ENCODE measurements at places on chromosomes 16 and 17.

DNA sequence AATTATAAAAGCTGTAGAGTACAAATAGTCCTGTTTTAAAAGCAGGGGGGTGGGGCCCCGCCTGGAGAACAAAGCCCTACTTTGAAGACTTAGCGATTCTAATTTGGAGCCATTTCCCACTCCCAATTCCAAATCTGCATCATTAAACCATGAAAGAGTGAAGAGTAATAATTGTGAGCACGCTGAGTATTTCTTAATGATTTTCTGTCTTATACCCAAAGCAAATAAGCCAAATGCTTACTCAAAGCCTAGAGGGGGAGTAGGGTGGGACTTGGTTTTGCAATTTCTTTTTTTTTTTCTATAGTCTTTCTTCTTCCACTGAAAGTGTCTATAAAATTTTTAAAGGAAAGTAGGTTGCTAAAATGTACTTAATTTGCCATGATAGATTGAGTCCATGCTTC lies 470.1 kb downstream of the TOX3 start:
- DNase-seq: no peak

- no peak for DNase-seq
These were observed 7.4 kb downstream of the MAP3K3 start for GRCh38 chr17:63629627-63630026.

DNA sequence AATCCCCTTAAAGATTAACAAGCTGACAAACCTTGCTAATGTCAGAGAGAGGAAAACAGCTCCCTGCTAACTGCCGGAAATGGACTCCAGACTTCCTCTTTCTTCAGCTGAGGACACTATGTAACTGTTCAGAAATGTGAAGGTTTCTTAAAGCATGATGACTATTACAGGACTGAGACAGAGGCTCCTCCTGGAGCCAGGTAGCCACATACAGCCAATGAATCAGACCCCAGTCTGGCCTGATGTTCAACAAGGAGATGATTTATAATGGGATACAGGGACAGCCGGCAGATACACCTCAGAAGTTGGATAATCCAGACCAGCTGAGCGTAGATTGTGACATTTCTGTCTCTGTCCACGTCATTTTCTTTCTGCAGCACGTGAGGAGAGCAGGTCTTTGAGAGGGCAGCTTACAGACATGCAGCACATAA lies 216.2 kb downstream of the HS3ST3A1 start:
- peak; percentile 43 for DNase-seq

- no peak for DNase-seq
These were observed 45.4 kb downstream of the BRCA1 start for GRCh38 chr17:43079641-43080302.

- DNase-seq: no peak
These were observed 50.2 kb upstream of the TMEM97 start for GRCh38 chr17:28268610-28269313.

DNA sequence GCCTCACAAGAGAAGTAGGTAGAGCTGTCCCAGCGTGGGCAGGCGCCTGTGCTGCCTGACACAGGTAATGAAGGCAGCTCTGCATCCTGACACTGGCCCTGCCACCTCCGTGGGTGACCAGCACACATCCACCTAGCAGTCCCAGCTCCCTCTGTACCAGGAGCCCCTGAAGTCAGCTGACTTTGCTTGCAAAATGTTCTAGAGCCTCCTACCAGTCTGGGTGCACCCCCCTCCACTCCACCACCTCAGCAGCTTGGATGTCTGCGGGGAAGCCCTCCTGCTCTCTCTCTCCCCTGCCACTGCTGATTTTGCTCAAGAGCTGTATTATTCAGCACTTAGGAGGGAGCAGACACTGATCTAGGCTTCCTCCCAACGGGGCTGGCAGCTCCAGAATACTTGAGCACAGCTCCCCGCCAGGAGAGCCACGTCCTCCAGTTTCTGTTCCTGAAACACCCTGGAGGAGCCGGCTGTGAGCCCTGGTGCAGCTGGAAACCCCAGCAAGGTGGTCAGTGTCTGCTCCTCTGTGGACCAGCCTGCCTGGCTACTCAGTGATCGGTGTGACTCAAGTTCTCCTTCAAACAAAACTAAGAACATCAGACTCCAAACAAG lies 1.0 kb downstream of the RNF166 start:
- DNase-seq: peak; percentile 82

DNA sequence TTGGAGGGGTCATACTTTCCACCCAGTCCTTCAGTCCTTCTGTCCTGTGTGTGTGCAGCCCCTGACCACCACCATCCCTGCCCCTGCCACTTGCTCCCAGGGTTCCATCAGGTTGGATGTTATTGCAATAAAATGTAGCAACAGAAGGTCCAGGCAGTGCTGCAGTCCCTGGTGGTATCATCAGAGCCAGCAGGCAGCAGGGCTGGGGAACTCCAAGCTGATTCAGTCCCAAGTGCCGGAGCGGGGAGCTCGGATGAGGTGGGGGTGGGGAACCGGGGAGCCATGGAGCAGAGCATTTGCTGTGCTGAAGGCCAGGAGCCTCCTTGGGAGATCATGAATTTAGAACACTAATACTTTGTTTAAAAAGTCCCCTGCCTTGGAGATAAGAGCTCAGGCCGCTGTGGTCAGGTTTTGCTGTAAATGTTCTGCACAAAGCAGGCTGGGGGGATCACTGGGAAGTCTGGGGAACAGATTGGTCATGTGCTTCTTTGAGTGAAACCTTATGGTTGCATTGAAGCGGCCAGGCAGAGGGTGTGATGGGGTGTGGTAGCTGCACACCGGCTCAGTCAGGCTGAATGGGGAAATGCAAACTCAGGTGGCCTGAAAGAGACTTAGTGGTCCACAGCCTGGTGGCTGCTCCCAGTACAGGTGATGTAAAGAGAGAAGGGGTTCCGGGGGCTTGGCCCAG lies 225.9 kb downstream of the SEC14L1 start:
- DNase-seq: no peak

DNA sequence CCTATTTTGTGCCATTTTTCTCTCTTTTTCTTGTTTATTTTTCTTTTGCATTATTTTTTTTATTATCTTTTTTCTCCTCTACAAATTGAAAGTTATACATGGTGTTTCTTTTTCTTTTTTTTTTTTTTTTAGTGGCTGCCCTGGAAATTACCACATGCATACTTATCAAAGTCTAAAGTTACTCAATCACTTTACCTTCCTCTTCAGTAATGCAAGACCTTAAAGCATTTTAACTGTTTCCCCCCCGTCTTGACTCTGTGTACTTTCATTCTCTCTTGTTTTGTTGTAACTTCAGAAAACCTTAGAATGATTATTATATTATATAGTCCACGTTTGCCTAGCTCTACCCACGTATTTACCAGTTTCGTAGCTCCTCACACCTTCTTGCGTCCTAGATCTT lies 33.3 kb upstream of the SMPD3 start:
- DNase-seq: no peak

- peak; percentile 39 for DNase-seq
These were observed 8.1 kb upstream of the KREMEN2 start for GRCh38 chr16:2955779-2956578.

GRCh38 chr17:40857535-40857934 lies 9.5 kb downstream of the KRT12 start:
- no peak for DNase-seq

DNA sequence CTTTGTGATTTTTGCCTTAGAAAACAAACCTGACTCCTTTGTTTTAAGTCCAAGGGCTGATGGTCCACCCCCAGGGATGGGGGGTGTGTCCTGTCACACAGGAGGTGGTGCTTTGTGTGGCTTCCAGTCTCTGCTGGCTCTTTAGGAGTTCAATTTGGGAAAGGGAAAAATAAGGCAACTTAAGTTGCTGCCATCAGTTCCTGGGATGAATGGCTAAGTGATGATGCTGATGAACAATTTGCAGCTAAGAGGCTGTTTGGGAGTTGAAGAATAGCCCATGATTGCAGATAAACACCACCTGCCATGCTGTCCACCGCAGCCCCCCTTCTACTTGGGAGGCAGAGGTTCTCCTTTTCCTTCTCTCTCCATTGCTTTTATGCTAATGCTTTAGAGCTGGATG lies 40.2 kb downstream of the ARL4D start:
- DNase-seq: no peak

DNA sequence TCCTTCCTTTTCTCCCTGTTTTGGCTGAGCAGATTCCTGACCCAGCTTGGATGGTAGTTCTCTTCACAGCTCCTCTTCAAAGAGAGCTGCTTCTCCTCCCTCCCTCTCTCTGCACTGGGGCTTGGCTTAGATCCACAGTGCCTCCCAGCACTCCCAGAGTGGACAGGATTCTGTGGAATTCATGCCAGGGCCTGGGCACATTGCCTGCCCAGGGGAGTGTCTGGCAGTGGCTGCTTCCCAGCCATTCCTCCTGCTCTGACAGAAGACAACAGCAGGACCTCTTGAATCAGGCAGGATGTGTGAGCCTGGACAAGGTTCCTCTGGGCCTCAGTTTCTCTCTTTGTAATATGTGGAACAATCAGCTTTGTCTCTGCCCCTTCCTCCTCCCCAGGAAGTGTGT lies 4.5 kb upstream of the MMP28 start:
- no peak for DNase-seq

DNA sequence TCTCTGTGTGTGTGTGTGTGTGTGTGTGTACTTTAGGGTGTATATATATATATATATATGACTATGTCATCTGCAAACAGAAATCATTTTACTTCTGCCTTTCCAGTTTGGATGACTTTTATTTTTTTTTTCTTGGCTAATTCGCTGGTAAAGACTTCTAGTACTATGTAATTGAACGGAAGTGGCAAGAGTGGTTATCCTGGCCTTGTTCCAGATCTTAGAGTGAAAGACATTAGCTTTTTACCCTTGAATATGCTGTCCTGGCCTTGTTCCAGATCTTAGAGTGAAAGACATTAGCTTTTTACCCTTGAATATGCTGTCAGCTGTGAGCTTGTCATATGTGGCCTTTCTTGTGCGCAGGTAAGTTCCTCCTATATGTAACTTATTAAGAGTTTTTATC lies 72.7 kb upstream of the MYOCD start:
- DNase-seq: no peak

GRCh38 chr17:77379832-77380231 lies 239.1 kb downstream of the SEC14L1 start:
- no peak for DNase-seq

- no peak for DNase-seq
These were observed 745 bp downstream of the PYY start for GRCh38 chr17:43952724-43953666.

DNA sequence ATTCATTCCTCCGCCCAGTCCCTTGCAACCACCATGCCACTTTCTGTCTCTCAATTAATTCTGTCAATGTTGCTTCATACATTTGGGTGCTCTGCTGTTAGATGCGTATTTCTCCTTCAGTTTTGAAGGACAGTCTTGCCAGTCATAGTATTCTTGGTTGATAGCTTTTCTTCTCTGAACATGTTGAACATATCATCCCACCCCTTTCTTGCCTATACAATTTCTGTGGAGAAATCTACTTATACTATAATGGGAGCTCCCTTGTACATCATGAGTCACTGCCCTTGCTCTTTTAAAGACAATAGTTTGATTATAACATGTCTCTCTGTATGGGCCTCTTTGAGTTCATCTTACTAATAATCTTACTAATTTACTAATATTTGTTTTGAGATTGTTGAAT lies 34.1 kb downstream of the RNF112 start:
- DNase-seq: no peak

DNA sequence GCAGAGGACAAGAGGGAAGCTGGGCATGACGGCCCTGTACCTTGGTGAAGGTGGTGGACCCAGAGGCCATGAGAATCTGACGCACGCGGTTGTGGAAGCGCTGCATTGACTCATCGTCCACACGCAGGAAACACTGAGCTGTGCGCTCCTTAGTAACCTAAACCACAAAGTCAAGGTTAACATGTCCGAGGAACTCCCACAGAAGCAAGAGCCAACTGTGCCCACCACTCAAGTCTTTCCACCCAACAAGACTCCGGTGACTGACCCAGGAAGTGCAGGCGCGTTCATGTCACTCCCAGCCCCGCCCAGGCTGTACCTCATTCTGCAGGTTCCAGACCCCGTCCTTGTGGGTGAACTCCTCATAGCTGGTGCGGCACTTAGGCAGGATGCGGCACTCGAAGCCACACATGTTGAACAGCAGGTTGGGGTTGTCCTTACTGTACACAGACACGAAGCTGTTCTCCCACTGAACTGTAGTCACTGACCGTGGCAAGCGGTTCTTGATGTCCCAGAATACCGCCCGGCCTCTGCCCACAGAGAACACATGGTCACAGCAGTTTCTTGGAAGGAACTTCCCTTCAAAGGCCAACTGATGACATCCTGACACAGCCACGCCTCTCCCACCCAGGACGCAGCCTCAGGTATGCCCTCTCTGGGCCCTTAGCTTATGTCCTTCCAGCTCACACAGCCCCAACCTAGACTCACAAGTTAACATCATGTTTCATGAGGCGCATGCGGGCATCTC lies 11.5 kb downstream of the PRPF8 start:
- peak; percentile 41 for DNase-seq

GRCh38 chr17:6305613-6306360 lies 129.1 kb downstream of the AIPL1 start:
- no peak for DNase-seq

DNA sequence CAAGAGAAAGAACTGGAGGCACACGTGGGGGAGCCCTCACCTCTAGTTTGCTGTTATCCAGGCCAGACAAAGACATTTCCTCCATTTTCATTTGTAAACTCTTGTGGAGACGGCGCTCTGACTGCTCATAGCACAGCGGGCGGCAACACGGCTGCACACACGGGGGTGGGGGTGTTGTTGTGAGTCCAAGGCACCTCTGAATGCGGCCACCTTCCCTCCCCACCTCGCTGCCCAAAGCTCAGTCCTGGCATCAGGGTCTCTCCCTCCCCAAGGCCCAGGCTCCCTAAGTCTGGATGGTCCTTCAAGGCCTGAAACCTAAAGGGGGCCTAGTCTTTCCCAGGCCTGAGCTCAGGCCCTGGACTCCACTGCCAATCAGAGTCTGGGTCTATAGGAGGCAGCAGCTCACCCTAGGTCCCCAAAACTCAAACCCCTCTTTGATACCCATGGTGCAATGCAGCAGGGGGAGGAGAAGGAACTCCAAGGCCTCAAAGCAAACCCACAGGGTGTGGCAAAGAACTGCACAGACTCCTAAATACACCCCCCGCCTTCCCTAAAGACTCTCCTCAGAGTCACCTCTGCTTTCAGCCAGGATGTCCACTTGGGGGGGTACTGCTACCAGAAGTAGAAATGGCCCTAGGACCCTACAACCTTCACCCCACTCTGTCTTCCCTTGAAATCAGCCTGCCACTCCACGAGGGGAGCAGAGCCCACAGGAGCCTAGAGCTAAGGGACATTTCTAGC lies 1.5 kb downstream of the ATXN7L3 start:
- peak; percentile 75 for DNase-seq

GRCh38 chr17:50117202-50118051 lies 12.5 kb downstream of the SAMD14 start:
- DNase-seq: peak; percentile 42

GRCh38 chr17:58918884-58919283 lies 163.2 kb downstream of the PPM1E start:
- DNase-seq: no peak

DNA sequence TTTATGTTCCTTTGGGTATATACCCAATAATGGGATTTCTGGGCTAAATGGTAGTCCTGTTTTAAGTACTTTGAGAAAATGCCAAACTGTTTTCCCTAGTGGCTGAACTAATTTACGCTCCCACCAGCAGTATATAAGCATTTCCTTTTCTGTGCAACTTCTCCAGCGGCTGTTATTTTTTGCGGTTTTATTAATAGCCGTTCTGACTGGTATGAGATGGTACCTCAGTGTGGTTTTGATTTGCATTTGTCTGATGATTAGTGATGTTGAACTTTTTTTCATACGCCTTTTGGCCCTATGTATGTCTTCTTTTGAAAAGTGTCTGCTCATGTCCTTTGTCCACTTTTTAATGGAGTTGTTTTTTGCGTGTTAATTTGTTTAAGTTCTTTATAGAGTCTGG lies 25.8 kb upstream of the TEKT1 start:
- DNase-seq: no peak
